Eye (tissue), 1 donor: ENCODE measurements at places on chromosomes 3 and 15.

- DNase-seq: peak; percentile 52
Measured at GRCh38 chr3:111073218-111073617, 1.6 kb downstream of the NECTIN3 start.

DNA sequence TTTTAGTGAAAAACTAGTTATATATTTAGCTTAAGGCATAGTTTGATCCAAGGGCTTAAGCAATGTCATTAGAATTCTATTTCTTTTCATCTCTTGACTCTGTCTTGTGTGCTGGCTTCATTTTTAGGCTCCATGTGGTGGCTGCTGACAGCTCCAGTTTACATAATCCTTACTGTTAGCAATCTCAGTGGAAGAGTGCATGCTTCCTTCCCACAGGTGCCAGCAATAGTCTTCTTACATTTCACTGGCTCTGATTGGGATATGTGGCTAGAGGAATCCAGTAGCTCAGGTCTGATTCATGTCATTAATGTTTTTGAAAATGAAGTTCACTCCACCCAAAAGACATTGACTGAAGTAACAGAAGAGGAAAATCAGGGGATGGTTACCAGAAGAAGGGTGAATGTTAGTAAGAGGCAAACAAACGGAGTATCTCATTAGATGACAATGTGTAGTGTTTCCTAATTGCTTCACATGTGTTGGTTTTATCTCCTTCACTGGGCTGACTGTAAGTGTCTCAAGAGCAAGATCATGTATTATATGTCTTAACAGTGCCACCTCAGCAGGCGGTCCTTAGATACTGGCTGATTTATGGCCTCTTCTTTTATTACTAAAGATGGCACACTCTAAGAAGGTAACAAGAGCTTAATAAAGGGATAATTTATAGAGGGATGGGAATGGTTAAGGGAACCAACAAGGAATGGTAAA, 25.6 kb upstream of the TCF12 start:
- DNase-seq: no peak

DNA sequence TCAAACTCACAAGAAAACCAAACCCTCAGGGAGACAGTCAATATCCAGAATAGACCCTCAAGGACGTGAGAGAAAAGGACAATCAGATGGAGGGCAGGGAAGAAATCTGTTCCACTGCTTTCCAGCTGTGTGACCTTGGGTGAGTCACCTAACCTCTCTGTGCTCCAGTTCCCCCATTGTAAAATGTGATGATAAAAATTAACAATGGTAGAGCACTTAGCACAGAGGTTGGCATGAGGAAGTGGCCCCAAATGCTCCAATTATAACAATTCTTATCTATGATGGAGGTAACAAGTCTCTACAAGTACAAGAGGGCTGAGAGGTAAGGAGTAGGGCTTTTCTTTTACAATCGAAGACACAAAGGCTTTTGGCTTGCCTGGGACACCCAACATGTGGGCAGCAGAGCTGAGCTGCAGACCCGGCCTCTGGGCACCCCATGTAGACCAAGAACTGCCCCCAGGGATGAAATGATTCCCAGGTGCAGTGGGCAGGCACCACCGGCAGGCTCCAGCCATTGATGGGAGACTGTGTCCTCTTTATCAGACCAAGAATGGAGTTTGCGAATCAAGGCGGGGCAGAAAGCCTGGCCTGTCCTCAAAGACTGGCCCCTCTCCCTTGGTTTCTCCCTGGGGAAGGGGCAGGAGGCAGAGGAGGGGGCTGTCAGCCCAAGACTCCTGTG, 22.0 kb downstream of the WNT7A start:
- no peak for DNase-seq

DNA sequence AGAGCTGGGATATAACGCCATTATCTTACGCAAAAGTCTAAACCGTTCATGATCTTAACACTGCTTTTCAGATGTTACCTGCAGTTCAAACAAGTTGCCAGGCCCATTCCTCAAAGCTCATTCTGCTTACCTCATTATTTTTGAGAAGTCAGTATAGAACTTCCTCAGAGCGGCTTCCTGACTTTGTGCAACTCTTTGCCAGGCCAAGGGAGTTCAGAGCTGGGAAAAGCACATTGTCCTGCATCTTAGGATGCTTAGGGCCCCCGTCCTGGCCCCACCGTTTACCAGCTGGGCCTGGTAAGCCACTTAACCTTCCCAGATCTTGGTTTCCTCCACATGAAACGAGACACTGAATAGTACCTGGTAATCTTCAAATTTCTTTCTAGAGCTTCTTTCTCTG, 6.8 kb upstream of the C2CD4B start:
- no peak for DNase-seq

DNA sequence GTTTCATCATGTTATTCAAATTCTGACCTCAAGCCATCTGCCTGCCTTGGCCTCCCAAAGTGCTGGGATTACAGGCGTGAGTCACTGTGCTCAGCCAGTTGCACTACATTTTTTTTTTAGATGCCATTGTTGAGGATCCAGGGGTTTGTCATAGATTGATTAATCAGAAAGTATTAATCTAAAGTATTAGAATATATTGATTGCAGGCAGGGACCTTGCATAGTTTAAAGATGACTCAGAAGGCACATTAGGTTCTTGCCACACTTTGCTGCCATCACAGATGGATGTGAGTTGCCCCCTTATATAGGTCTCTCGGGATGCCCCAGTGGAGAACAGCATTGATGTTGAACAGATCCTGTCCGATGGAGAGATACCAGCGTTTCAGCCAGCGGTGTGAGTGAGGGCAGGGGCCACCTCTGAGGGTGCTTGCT, 41.1 kb downstream of the IGF1R start:
- DNase-seq: no peak

DNA sequence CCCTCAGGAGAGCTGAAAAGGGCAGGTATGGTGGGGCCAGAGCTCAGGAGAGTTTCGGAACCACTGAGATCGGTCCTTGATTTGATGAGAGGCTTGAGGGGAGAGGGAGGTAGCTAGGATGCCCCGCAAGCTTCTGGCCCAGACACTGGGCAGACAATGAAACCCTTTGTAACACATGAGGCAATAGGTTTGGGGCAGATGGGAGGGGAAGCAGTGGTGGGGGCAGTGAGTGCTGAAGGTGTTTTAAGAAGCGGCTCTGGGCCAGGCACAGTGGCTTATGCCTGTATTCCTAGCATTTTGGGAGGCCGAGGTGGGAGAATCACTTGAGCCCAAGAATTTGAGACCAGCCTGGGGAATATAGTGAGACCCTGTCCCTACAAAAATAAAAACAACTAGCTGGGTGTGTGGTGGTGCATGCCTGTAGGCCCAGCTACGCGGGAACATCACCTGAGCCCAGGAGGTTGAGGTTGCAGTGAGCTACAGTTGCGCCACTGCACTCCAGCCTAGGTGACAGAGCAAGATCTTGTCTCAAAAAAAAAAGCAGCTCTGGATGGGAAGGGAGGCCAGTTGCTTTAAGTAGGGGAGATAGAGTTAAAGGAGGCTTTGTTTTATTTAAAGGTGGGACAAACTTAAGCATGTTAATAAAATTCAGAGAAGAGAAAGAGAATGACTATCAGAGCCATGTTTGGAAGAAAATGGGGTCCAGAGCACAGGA, 9.6 kb upstream of the SNX22 start:
- DNase-seq: no peak

DNA sequence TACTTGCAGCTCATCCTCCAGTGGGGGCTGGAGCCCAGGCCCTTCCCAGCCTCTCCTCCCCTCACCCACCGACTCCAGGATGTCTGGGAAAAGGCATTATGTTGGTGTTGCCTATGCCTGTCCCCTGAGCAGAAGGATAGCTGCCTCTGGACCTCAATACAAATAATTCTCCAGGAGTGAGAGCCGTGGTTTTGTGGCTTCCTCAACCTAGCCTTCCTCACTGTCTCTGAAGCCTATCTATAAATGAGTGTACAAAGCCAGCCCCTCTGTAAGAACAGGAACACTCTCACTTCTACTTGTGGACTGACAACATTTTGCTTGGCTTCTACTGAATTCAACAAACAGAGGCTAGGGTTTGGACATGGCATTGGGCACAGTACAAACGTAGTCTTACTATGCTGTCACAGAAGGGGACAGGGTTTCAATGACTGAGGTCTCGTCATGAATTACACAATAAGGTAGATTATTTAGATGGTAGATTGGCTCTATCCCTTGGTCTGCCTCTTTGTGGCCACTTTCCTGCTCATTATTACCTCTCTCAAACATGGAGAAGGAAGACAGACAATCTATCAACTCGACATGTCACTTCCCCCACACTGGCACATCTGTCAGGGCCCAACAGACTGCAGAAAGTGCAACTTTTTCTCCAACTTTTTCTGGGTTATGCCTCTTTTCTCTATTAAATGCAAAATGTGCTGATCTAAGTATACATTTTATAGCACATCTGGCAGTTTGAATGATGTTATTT, 82.8 kb upstream of the MEX3B start:
- DNase-seq: no peak

DNA sequence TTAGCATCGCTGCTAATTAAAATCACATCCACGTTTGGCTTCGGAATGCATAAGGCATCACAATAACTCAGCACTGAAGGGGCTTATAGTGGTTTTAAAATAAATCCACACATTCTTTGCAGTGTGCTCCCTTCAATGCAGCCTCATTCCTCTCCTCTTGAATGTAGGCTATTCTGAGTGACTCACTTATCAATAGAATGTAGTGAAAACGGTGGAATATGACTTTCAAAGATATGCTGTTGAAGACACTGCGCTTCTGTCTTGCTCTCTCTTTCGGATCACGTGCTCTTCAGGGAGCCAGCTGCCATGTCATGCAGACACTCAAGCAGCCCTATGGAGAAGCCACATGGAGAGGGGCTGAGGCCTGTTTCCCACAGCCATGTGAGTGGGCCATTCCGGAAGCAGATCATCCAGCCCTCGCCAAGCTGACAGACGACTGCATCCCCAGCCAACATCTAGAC, 87.4 kb downstream of the CRYGS start:
- DNase-seq: no peak

DNA sequence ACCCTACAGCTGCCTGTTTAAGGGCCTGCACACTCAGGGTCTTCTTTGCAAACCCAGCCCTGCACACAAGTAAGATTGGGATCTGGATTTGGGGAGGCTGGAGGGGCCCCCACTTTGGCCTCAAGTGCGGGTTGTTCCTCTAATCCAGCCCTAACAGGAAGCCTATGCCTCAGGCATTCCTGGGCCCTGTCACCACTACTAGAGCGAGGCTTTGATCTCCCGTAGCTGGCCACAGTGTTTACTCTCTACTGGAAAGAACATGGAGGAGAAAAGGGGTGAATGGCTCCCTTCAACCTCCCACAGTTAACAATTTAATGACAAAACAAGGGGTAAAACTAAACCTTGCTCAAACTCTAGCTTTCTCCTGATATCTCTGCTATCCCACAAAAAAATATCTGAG, 48.4 kb downstream of the DZIP1L start:
- DNase-seq: peak; percentile 23

- DNase-seq: no peak
Measured at GRCh38 chr15:40445421-40445922, 4.7 kb downstream of the BAHD1 start.

DNA sequence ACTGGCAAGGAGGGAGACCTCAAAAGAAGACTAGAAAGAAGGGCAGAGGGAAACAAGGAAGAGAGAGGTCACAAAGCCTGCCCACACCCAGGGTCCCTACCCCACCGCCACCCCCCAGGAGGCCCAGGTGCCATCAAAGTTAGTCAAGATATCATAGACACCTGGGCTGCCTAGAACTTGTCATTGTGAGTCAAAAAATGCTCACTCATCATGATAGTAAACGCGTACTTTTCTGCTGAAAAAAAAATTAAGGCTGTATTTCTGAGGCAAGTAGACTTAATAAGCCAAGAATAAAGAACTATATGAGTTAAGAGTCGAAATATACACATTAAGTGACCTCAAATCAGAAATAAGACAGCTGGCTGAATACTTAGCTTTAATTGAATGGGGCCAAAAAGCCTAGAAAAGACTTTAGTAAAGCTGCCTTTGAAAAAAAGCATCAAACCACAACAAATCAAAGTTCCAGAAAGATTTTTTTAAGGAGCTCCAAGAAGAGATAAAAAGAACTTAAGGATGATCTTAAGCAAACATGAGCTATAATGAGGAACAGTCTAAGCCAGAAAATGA, 415.5 kb upstream of the PPP2R3A start:
- no peak for DNase-seq

GRCh38 chr3:156978481-156978961, 152.4 kb downstream of the LEKR1 start:
- peak; percentile 48 for DNase-seq

GRCh38 chr3:164460851-164461250, 617.4 kb downstream of the SI start:
- DNase-seq: no peak

GRCh38 chr3:59895972-59896371, 846.1 kb upstream of the CFAP20DC start:
- DNase-seq: no peak

DNA sequence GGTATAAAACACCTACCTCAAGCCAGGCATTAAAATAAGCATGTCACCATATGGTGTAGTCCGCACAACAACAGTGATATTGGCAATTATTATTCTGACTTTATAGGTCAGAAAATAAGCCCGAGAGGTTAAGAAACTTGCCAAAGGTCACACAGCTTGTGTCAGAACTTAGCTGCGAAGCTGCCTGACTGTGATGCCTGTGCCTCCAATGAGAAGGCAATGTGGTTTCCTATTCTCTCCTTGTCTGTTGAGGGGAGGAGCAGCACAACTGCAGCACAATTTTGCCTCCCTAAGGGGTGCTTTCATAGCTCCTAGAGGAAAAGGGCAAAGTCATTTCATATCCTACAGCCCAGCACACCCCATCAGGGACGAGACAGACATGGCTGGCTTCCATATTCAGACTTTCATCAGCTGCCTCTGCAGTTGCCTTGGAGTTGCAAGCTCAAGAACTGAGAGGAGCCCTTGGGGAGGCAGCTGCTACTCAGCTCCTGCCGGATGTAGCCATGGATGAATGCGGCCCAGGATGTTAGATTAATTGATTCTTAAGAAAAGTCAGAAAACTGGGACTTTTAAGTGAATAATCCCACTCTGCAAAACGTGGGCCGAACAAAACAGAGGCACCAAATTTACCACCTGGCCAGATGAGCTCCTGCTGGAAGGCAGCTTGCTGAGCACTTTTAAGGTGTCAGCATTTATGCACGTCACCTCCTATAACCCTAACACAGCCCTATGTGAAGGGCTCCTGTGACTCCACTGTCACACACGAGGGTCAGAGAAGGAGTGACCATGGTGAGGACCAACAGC, 38.5 kb downstream of the MYO5C start:
- DNase-seq: peak; percentile 63

GRCh38 chr15:43135351-43135750, 2.0 kb downstream of the TMEM62 start:
- DNase-seq: no peak

DNA sequence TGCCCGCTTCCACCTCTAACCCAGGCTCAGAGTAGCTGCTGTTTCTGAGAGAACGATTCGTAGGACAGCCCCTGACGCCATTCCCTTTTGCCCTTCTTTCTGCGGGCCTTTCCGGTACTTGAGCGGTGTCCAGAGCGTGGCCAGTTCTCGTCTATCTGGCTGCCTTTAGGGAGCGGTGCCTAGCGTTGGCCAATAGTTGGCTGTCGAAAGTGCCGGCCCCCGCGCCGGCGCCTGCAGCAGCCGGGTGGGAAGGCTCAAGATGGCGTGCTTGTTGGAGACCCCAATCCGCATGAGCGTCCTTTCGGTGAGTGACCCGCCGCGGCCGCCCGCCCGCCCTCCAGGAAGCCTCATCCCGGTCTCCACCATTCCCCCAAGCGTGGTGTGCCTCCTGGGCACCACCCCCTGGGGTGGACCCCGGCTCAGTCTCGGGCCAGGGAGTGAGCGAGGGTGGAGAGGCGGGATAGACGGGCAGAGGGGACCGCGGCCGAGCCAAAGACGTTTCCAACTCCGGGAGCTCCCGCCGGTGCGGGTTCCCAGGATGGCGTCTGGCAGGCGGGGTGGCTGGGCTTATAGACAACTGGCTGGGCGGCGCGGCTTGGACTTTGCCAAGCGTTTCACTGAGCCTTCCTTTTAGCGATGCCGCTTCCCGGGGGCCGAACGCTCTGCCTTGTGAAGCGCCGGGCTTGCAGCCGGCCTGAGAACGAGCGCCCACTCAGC, at the start of gene ARMC8:
Gene ARMC8, plus strand, starts transcription at position 6 of the 717 bp plus-strand sequence. Its CDS starts 254 bp downstream, at position 260.
- DNase-seq: peak; percentile 97
